ENCODE measurements at places on chromosomes 12 and 14. TPM values are rescaled to one million over a fixed set of nuclear protein-coding genes. Genes with fewer than 3 reads are reported as not detected.

Gene IPO4
- 103 TPM for total RNA-seq

Gene TMPRSS12
- total RNA-seq: not detected

Gene GRIP1
- total RNA-seq: 9.2 TPM

Gene EPYC
- not detected for total RNA-seq

Gene ITGA5
- total RNA-seq: 75.8 TPM

DNA sequence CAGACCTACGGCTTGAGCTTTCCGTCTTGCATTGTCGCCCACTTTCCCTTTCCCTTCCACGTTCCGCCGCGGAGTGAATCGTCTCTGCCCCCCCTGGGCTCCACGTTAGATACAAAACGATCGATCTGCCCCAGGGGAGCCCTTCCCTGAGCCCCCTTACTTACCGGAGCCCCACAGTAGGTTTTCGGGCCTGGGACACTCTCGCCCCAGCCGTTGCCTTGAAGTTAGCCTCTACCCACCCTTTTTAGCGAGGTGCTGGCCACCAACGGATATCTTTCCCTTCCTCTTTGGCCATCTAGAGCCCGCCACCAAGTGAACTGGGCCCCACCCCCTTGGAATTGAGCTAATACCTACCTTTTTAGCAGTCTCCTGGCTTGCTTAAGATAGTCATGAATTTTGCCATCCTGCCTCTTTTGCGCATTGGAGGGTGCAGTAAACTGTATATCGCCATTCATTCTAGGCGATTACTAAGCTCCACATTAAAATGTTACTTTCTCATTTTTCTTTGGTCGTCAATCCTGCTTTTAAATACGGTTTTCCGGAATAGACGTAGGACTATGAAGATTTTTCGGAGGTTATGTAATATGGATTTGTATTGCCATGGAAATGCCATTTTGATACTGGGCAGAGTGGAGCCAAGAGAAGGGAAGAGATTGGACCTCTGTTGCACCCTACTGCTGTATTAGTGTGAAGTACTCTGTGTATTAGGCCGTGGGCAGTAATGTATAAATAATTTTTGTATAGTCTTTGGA is 764 bp downstream of the RBM25 start:
- H3K4me1 ChIP-seq: no peaks in the 10 kb centered on the region
- DNase-seq: no peak
- peak overlapping the region; percentile 94 for H3K4me3 ChIP-seq
- H3K27ac ChIP-seq: peak overlapping the region; percentile 99
- peaks cover 5% of the 10 kb centered on the region for H3K36me3 ChIP-seq
- H3K27me3 ChIP-seq: no peaks in the 10 kb centered on the region

GRCh38 chr12:115998794-115999478 is 278.6 kb downstream of the MED13L start:
- peaks cover 20% of the 10 kb centered on the region for H3K36me3 ChIP-seq
- H3K4me3 ChIP-seq: no peak overlapping the region

DNA sequence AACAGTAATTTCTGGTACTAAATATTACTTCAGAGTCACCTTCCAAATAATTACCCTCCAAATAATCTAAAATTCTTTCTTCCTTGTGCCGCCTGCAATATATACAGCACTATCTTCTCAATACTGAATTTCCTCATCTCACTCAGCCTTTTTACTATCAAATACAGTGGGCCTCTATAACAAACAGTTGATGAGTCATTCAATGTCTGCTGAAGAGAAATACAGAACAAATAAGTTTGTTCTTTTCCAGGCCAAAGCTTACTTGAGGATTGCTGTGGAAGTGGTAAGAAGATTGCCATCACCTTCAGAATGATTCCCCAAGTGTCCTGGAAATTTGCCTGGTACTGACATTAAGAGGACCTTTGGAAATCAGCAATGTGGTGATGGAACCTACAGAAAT is 218.2 kb upstream of the ARHGAP5 start:
- no peak overlapping the region for H3K4me3 ChIP-seq
- no peaks in the 10 kb centered on the region for H3K36me3 ChIP-seq
- no peaks in the 10 kb centered on the region for H3K27me3 ChIP-seq
- no peak for DNase-seq
- H3K27ac ChIP-seq: no peak overlapping the region

DNA sequence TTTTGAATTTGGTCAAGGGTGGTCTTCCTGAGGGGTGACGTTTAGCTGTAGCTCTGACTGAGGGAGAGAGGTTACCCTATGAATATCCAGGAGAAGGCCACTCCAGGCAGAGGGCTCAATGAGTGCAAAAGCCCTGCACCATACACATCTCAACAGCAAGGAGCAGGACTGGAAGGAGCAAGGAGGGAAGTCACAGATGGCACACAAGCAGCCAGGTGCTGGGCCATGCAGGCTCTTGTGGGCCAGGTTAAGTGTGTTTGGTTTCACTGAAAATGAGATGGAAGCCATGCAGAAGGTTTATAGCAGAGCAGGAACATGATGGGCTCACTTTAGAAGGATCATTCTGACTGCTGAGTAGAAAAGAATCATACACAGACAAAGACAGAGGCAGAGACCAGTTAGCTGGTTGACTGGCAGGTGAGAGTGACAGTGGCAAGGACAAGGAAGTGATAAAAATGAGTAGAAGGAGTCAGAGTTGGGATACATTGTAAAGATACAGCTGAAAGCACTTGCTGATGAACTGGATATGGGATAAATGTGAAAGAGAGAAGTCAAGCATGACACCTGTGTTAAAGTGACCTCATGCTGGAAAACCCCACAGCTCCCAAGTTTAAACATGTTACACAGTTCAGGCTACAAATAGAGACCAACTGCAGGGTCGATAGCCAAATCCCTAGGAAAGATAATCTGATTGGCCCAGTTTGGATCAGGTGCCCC is 81.2 kb downstream of the PRKD1 start:
- DNase-seq: no peak
- H3K27me3 ChIP-seq: no peaks in the 10 kb centered on the region
- no peak overlapping the region for H3K4me3 ChIP-seq
- H3K27ac ChIP-seq: no peak overlapping the region

DNA sequence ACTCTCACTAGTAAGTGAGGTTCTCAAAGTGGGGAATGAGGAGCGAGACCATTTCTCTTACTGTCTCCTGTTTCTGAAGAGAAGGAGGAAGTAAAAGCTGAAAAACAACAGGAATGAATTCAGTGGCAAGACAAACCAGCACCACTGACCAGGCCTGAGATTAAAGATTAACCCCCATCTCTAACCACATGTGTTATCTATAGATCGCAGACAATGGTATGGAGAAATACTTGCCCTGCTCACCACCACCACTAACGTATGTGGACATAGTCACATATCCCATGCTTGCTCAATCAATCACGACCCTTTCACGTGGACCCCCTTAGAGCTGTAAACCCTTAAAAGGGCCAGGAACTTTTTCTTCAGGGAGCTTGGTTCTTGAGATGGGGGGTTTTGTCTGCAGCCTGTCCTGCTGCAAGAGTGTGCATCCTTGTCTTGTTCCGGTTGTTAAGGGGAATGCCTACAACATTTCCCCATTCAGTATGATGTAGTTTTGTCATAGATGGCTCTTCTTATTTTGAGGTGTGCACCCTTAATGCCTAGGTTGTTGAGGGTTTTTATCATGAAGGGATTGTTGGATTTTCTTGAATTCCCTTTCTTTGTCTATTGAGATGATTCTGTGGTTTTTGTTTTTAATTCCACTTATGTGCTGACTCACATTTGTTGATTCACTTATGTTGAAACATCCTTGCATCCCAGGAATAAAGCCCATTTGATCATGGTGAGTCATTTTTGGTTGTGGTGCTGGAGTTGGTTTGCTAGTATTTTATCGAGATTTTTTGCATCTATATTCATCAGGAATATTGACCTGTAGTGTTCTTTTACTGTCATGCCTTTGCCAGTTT is 698.8 kb upstream of the LMO3 start:
- H3K36me3 ChIP-seq: no peaks in the 10 kb centered on the region
- H3K4me1 ChIP-seq: no peaks in the 10 kb centered on the region
- no peak overlapping the region for H3K27ac ChIP-seq

DNA sequence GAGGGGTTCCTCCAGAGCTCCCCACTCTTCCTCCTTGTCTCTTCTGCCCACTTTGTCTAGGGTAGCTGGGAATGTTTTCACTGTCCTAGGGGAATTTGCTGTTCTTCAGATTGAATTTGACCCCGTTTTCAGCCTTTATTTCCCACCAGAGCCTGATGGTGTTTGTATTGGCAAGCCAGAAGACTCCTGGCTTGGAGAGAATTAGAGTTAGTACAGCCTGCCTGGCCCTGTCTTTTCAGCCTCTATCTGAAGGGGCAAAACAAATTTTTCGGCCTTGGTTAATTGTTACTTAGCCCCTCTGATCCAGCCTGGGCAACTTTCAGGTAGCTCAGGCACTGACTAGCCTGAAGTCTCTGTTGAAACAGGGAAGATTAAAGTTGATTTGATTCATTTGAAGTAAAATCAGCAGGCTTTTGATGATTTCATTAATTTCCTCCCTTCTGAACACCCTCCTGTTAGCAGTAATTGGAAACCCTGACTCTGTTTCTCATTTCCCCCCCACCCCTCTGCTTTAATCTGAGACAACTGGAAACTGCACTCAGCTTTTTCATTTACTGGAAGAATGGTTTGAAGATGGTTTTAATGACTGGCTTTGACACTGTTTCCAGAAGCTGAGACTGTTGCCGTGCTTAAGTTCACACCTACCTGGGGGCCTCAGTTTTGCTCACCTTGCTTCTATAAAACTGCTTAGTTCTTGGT is 63.3 kb downstream of the SUSD6 start:
- H3K27ac ChIP-seq: no peak overlapping the region
- no peaks in the 10 kb centered on the region for H3K4me1 ChIP-seq
- DNase-seq: no peak
- no peaks in the 10 kb centered on the region for H3K27me3 ChIP-seq
- no peaks in the 10 kb centered on the region for H3K36me3 ChIP-seq
- no peak overlapping the region for H3K4me3 ChIP-seq

DNA sequence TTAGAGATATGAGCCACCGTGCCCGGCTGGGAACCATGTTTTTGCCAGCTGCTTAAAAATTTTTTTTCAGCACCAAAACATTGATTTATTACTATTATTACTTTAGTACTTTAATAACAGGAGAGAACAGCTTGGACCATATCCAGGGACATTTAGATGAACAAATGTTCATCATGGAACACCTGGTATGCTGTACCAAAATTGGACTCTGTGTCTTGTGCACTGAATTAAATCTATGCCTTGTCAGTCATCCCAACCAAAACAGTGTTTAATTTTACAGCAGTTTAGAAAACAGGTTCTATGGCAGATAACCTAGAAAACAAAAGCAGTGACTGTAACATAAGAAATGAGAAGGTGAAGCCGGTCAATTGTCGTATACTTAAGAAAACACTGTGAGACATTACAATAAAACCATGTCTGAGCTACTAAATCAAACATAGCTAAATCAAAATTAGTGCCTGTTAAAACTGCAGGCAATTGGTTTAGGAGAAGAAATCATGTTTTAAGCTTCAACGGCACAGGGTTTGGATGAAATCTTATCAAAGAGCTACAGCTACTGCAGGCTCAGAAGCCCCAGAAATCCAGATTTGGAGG is 58.2 kb upstream of the PYGL start:
- H3K4me1 ChIP-seq: peaks cover 3% of the 10 kb centered on the region
- H3K36me3 ChIP-seq: no peaks in the 10 kb centered on the region
- no peak overlapping the region for H3K27ac ChIP-seq
- no peak for DNase-seq

DNA sequence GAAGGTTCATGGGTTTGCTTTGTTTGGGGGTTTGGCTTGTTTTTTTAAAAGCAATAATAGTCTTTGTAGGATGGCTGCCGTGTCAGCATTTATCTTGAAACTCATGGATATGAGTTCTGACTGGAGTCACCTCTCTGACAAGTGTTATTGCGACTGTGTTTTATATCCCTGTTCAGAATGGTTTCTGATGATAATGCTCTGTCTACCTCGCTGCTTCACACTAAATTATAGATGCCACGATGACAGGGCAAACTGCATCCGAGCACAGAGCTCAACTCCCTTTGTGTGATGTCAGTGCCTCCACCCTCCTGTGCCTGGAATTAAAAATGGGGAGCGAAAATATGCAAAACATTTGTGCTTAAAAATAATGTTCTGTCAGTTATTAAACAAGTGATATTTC is 250.8 kb downstream of the EGLN3 start:
- no peaks in the 10 kb centered on the region for H3K4me1 ChIP-seq
- no peak overlapping the region for H3K4me3 ChIP-seq
- H3K27me3 ChIP-seq: no peaks in the 10 kb centered on the region
- H3K36me3 ChIP-seq: no peaks in the 10 kb centered on the region

GRCh38 chr14:41289025-41289424 is 317.7 kb upstream of the LRFN5 start:
- H3K36me3 ChIP-seq: no peaks in the 10 kb centered on the region
- no peak overlapping the region for H3K4me3 ChIP-seq
- no peaks in the 10 kb centered on the region for H3K4me1 ChIP-seq
- no peak for DNase-seq

- H3K27ac ChIP-seq: no peak overlapping the region
- no peak overlapping the region for H3K4me3 ChIP-seq
- no peaks in the 10 kb centered on the region for H3K4me1 ChIP-seq
- H3K36me3 ChIP-seq: no peaks in the 10 kb centered on the region
Measured at GRCh38 chr12:24479131-24479530, 469.8 kb downstream of the BCAT1 start.

GRCh38 chr12:110174373-110174996 is 50.3 kb downstream of the IFT81 start:
- H3K36me3 ChIP-seq: no peaks in the 10 kb centered on the region
- H3K27me3 ChIP-seq: no peaks in the 10 kb centered on the region
- DNase-seq: no peak
- no peak overlapping the region for H3K27ac ChIP-seq

GRCh38 chr14:99884834-99885648 is 91.8 kb downstream of the EML1 start:
- H3K4me3 ChIP-seq: no peak overlapping the region
- no peaks in the 10 kb centered on the region for H3K4me1 ChIP-seq
- H3K36me3 ChIP-seq: no peaks in the 10 kb centered on the region
- peak; percentile 30 for DNase-seq
- H3K27me3 ChIP-seq: no peaks in the 10 kb centered on the region
- no peak overlapping the region for H3K27ac ChIP-seq

DNA sequence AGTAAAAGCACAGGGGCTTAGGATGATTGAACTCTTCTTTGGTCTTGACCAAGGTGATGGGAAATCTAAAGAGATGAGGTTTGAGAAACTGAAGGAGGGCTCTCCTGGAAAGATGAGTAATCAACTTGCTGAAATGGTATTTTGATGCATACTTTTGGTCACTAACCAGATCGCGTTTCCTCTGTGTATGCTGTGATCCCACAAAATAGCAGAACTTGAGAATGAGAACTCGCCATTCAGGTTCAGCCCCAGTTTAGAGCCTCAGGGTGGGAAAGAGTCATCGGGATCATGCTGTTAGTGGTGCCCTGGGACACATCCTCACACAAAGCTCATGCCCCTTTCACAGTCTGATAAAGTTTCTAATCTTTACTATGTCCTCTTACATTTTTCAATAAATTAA is 488.8 kb downstream of the ETNK1 start:
- H3K4me1 ChIP-seq: no peaks in the 10 kb centered on the region
- no peak overlapping the region for H3K27ac ChIP-seq
- no peak for DNase-seq
- no peaks in the 10 kb centered on the region for H3K27me3 ChIP-seq

All from Panc1 (cell line).